ENCODE measurements at places on chromosomes 7 and 10. TPM values are rescaled to one million over a fixed set of nuclear protein-coding genes. Genes with fewer than 3 reads are reported as not detected.

DNA sequence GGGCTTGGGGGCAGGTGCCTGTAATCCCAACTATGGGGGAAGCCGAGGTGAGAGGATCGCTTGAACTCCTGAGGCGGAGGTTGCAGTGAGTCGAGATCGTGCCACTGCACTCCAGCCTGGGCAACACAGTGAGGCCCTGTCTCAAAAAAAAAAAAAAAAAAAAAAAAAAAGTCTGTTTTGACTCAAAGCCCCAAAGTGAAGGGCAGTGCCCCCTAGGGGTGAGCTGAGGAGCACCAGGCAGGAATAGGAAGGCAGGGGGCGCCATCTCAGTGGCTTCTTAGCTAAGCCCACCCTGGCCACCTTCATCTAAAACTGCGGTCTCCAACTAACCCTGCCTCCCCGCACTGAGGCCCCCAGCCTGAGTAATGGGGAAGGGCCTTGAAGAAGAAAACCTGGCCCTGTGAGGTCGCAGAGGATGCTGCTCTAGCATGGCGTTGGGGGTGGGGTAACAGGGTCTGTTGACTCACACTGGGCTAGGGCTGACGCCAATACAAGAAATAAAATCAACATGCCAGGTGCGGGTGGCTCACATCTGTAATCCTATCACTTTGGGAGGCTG is 9.8 kb downstream of the PODXL start:
- no peak overlapping the region for H3K27ac ChIP-seq
- H3K4me1 ChIP-seq: peaks cover 7% of the 10 kb centered on the region
- H3K27me3 ChIP-seq: no peaks in the 10 kb centered on the region

Gene HOXA2
- not detected for total RNA-seq

GRCh38 chr7:33958104-33958503 is 52.8 kb downstream of the BMPER start:
- no peak overlapping the region for H3K4me3 ChIP-seq
- H3K36me3 ChIP-seq: no peaks in the 10 kb centered on the region
- H3K27me3 ChIP-seq: peaks cover 5% of the 10 kb centered on the region
- H3K27ac ChIP-seq: no peak overlapping the region
- H3K4me1 ChIP-seq: no peaks in the 10 kb centered on the region

Gene STEAP1
- total RNA-seq: 0.25 TPM

Measured in activated CD4-positive, alpha-beta memory T cell treated with anti-CD3 and anti-CD28 coated beads, Interleukin-2, amount 10 ng/mL, durations not matched to agents 7 days and 5 days (primary cell).